ENCODE measurements at places on chromosomes 3 and 15.
A peak's percentile ranks its signal among the peaks of the same experiment; 100 is the strongest.

DNA sequence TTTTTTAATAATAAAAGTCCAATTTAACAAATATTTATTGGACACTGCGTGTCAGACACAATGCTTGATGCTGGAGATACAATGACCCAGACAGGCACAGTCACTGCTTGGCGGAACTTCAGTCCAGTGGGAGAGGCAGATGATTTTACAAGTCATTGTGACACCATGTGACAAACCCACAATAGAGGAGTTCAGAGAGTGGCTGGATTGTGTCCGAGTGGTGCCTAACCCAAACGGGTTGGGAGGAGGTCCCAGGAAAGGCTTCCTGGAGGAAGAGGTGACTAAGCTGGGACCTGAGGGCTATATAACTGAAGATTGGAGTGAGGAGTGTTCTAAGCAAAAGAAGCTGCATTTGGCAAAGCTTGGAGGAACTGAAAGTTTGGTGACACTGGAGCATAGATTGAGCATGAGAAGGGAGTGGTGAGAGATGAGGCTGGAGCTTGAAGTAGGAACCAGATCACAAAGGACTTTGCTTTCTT is 41.4 kb downstream of the CRTC3 start:
- peak; percentile 55 for DNase-seq

GRCh38 chr3:149314807-149315578 is 18.4 kb downstream of the TM4SF18 start:
- DNase-seq: peak; percentile 87

- DNase-seq: peak; percentile 22
Measured at GRCh38 chr3:123385981-123386380, 62.9 kb downstream of the ADCY5 start.

DNA sequence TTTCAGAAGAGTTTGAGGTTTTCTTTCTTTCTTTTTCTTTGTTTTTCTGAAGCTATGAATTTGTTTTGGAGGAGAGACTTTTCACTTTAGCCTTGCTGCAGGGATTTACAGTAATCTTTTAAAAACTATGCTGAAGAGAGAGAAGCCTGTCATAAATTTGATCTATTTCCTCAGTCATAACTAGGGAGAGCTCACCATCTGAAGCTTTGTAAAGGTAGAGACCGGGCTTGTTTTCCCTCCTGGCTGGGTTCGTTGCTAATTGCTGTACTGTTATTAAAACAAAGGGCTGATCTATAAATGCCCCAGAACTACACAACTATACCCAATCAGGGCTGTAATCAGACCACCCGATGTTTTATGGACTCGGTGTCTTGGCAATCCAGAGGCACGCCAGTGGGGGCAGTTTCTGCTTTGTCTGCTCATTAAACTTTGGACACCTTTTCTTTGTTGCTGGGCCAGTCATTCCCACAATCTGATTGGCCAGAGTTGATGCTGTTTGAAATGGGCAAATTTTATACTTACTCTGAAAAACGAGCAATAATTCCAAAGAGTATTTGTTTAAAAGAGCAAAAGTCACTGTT is 164.3 kb downstream of the CACNA1D start:
- DNase-seq: no peak

GRCh38 chr3:69463531-69463930 is 77.6 kb upstream of the FRMD4B start:
- DNase-seq: no peak

- DNase-seq: peak; percentile 49
Measured at GRCh38 chr15:48392356-48392755, 61.1 kb downstream of the DUT start.

- DNase-seq: no peak
Measured at GRCh38 chr15:45171912-45172311, 15.9 kb downstream of the SHF start.

- no peak for DNase-seq
Measured at GRCh38 chr15:80695911-80696661, 976 bp downstream of the ABHD17C start.
